Head of caudate nucleus (tissue), 42 donors: ENCODE measurements at places on chromosomes 6 and 20.

GRCh38 chr6:15615802-15616201 lies 47.0 kb downstream of the DTNBP1 start:
- DNase-seq: no peak

DNA sequence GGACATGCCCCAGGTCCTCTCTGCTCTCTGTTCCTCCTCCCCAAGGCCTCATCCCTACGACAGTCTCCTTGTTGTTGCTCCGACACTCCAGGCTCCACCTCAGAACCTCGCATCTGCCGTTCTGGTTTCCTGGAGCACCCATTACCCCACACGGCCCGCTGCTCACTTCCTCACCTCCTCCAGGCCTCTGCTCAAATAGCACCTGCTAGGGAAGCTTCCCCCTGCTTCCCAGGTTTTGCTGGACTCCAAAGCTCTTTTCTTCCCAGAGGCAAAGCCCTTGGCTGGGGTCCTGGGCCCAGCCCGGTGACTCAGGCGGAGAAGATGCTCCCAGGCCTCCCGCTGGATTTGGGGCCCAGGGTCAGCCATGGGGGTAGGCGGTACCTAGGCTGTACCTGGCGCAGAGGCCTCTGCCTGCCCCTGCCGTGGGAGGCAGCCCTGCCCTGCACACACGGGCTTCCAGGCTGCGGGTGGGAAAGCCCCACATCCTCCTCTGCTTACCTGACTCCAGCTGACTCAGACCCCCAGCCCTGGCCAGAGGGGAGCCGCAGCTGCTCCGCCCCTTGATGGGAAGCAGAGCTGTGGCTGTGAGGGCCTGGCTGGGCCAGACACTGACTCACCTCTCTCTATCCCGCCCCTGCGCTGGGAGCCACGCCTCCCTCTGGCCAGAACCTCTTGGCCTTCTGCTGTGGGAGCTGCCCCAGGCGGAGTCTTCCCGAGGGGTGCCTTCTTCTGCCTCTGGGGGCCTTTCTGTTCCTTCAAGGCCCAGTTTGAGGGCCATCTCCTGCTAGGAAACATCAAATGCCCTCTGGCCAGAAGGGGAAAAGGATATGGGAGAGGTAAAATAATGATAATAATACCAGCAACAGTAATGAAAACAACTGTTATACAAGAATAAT lies 130.5 kb downstream of the CEBPB start:
- no peak for DNase-seq

- no peak for DNase-seq
Measured at GRCh38 chr6:63492476-63492875, 79.8 kb upstream of the LOC128125822 start.

DNA sequence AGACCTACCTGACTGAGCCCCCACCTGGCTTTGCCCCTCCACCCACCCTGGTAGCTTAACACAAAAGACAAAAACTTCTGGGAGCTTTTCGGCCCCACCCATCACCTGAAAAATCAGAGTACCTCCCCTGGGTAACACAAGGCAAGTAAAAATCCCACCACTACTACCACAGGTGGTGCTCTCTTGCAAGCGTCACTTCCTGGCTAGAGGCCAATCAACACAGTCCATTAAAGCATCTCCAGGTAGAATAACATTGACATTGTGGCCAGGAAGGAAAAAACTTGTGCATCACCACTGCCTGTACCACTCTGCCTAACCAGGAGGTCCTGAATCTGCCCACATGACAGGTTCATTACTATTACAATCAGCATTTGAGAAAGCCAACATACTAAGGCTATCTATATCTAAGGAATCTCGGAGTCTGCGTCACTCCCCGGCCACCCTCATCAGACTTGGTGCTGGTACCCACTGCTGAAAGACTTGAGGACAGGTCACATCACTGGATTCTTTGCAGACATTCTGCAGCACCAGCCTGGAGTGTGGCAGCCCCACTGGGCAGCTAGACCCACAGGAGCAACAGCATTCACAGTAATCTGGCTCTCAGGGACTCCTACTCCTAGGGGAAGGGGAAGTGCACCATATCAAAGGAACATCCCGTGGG lies 125.9 kb downstream of the CDK19 start:
- no peak for DNase-seq

DNA sequence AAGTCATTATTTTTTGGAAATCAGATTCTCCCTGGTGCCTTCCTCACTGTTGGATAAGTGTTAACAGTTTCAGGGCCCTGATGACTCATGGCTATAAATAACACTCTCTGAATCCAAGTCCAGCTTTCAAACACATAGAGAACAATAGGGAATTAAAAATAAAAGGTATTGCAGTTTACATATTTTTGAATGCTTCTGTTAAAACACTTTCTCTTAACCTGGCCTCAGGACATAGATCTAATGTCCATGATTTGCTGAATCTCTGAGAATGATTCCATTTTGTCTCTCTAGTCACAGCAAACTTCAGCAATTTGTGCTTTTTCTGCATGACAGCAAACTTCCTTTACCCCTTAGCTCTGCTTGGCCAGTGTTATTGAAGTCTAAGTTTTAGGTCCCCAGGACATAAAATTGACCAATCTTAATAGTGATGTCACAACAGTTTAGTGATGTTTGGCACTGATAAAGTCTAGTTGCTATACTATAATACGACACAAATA lies 1192.4 kb upstream of the CITED2 start:
- no peak for DNase-seq

DNA sequence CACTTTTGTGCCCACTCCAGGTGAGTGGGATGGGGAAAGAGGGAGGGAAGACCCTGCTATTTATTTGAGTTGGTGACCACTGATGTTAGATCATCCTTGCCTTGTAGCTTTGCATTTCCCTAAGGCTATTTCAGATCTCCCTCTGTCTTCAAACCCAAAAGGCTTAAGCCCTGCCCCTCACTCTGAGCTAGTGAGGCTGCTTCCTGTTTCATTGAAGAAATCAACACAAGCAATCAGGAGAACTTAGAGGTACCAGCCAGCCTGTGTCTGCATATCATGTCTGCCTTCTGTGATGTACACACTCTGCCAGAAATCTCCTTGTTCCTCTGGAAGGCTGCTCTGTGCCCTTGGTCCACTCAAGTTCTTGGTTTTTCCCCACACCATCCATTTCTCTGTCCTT lies 135.3 kb downstream of the ARID1B start:
- no peak for DNase-seq

DNA sequence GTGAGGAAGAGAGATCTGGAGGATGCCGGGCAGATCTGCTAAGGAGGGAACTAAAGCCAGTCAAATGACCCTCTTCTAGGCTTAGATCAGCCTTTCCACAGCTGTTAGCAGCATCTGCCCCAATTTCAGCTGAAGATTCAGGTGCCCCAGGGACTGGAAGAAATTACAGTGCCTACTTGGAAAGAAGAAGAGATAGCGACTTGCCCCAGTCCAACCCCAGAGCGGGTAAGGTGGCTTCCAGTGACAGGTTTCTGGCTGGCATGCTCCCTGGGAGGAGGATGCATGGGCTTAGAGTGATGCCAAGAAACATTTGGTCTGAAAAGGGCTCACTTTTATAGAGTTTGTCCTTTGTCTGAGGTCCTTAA lies 620 bp downstream of the TJAP1 start:
- no peak for DNase-seq

GRCh38 chr6:14217728-14218518 lies 100.4 kb downstream of the CD83 start:
- DNase-seq: no peak

DNA sequence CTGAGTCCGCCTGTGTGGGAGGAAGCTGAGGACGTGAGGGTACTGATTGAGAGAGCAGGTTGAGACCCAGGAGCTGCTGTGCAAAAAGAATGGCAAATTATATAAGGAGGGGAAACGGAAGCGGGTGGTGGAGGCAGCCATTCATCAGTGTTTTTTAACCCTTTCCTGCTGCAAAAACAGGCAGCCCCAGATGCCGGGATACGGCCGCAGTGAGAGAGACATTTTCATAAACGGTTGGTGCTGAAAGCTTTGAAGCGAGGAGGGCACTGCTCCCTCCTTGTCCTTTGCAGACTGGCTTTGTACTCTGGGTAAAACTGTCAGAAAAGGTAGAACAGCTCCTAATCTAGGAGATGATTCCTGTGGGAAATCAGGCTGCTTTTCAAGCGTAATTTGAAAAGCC lies 56.4 kb downstream of the TTI1 start:
- DNase-seq: no peak

GRCh38 chr6:166514196-166514595 lies 72.3 kb downstream of the RAMACL start:
- DNase-seq: no peak

- DNase-seq: no peak
Measured at GRCh38 chr6:21999012-21999528, 297.8 kb downstream of the PRL start.

DNA sequence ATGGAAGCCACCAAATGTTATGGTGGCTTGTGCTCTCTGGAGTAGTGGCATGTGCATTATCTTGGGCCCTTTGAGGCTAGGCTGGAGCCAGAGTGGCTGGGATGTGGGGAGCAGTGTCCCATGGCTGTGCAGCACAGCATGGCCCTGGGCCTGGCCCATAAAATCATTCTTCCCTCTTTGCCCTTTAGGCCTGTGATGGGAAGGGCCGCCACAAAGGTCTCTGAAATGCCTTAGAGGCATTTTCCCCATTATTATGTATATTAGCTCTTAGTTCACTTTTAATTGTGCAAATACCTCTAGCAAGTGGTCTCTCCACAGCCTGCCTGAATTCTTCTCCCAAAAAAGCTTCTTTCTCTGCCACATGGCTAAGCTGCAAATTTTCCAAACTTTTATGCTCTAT lies 297.3 kb upstream of the IRAK1BP1 start:
- DNase-seq: no peak

DNA sequence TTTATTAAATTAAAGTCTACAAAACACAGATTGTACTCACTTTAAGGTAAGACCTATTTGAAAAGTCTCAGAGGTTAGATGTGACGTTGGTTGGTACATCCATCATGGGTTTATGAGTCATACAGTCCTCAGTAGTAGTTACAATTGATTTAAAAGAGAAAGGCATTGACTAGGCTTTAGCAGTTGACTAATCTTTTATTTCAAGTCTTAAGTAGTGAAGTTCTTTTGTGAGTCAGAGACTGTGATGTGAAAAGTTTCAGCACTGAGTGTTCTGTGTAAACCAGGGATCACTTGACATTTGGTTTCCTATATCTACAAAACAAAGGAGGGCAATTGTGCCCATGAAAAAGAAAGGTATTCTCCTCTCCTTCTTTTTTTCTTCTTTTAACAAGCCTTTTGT lies 221.3 kb downstream of the GRIK2 start:
- no peak for DNase-seq

- DNase-seq: no peak
Measured at GRCh38 chr6:100946021-100946540, 65.0 kb upstream of the ASCC3 start.

DNA sequence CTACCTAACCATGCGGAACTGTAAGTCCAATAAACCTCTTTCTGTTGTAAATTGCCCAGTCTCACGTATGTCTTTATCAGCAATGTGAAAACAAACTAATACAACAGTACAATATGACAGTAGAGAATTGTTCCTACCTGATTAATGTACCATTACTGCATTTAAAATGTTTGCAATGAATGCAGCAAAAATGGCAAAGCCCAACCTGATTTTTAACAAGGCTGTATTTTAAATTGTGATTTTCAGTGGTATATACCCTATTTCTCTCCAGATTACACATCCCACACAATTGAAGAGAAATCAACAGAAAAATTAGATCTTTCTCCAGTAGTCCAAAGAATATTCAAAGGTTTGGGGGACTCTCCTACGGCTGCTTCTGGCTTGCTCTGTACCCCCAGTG lies 3.3 kb upstream of the PCSK2 start:
- no peak for DNase-seq

GRCh38 chr6:132314432-132314831 lies 86.8 kb downstream of the MOXD1 start:
- no peak for DNase-seq

DNA sequence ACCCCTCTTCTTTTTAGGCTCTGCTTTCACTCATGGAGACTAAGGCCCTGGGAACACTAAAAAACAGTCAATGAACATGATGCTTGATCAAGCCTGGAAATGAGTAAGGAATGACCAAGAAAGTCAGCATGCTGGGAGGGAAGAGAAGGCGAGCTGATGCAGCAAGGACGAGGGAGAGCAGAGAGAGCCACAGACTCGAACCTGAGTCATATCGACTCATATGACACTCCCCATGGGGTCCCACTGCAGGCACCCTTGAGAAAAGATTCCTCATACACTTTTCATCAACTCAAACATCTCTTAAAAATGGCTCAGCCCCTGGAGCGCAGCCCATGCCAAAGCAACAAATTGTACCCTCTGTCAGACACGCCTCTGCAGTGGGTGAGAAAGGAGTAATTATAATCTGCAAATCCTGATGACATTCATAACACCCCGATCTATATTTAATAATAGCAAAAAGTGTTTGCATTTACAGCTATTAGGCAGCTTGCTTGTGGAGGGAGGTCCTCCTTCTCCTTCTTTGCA lies 127.2 kb downstream of the F13A1 start:
- DNase-seq: no peak

- DNase-seq: no peak
Measured at GRCh38 chr6:159068904-159069578, 24.2 kb upstream of the TAGAP start.

DNA sequence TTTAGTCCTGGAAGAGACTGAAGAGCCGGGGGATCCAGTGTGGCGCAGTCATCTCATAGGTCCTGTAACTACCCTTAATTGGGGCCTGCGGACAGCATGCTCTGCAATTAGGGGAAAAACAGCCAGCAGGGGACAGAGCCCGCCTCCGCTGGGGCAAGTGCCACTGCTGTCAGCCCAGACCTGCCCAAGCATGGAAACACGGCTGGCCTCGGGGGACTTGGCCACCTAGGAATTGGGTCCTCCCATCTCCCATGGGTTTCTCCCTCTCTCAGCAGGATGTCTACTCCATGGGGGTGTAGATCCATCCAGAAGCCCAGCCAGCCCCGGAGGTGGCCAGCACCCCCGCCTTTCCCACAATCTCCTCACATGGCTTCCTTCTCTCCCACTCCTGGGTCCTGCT lies 3.6 kb downstream of the GHRH start:
- DNase-seq: no peak

DNA sequence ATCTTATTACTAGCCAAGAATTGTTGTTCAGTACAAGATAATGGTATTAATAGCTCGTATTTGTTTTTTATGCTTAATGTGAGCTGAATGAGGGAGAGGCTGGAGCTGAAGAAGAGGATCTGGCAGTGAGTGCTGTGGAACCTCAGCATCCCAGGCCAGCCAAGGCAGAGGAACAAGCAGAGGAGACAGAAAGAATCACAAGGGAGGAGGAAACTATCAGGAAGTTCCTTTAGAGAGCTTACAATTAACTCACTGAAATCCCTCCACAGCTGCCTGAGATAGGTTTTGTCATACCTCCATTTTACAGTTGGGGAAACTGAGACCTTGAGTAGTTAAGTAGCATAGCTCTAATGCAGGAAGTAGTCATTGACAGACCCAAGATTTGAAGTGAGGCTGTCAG lies 39.9 kb upstream of the TULP4 start:
- no peak for DNase-seq

GRCh38 chr20:43238833-43239232 lies 49.1 kb upstream of the PTPRT start:
- no peak for DNase-seq
